ENCODE measurements at places on chromosomes 13 and 19.

DNA sequence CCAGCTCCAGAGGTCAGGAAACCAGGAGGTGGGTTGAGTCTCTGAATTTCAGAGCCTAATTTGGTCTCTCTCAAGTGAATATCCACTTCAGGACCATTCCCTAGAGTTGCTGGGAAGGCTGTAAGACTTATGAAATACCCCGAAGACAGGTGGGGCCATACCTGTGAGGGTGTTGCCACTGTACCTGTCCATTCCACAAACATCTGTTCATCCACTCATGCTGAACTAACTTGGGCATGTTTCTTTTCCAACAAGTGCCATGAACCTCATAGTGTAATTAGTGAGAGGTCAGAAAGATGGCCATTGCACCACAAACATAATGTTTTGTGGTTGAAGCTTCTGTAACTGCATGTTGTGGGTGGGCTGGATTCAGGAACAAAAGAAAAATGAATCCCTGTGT, 7.8 kb downstream of the ILF3 start:
- DNase-seq = no peak

- DNase-seq = no peak
Observed at GRCh38 chr13:73800011-73800410, 334.2 kb downstream of the KLF12 start.

DNA sequence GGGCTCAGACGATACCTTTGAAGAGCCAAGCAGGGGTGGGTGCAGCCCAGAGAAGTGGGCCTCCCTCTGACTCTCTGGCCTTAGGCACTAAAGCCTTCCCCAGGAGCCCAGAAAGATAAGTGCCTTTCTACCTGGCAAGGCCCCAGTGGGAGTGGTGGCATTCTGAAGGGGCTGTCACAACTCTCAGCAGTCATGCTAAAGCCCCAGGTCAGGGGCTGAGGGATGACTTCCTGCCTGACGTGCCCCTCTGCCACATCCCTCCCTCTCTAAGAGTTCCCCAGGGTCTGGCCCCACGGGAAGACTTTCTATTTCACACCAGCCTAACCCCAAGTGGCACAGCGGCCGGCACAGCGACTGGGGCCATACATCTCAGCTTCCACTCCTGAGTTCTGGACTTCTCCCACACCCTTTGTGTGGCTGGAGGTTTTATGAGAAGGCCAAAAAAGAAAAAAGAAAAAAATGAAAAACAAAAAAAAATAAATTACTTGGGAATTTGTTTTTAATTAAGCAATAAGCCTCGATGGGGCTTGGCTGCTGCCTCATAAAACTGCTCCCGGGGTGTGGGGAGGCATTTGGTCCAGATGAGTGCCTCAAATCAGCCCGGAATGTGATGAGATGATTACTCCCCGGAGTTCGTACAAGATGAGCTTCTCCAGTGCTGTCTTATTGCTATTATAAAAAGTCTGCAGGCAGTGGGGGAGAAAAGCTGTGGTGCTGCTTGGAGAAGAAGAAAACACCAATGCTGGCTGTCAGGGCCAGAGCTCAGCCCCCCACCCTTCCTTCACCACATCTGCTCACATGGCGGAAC, 28.5 kb upstream of the PLEKHF1 start:
- no peak for DNase-seq

DNA sequence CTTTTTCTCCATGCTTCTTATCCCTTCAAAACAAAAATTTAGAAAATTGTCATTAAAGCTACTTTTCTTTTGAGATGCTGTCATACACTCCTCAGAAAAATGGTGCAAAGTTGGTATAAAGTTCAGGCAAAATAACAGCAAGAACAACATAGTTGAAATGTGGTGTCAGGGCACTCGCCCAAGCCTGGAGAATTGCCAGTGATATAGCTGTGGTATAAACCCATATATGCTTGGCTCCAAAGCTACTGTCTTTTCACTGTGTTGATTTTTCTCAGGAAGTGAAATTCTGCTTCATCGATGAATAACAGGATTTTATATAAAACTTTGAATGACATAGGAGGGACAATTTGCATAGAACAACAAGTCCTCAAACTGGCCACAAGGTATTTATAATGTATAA, 2532.9 kb downstream of the PCDH9 start:
- no peak for DNase-seq

GRCh38 chr19:39413911-39414608, 1.6 kb downstream of the PLEKHG2 start:
- DNase-seq = no peak

- DNase-seq = no peak
Observed at GRCh38 chr13:26468265-26468801, 89.2 kb upstream of the WASF3 start.

GRCh38 chr13:79740991-79741390, 260.0 kb downstream of the NDFIP2 start:
- no peak for DNase-seq

- DNase-seq = no peak
Observed at GRCh38 chr13:102854675-102855074, 8.8 kb downstream of the ERCC5 start.

DNA sequence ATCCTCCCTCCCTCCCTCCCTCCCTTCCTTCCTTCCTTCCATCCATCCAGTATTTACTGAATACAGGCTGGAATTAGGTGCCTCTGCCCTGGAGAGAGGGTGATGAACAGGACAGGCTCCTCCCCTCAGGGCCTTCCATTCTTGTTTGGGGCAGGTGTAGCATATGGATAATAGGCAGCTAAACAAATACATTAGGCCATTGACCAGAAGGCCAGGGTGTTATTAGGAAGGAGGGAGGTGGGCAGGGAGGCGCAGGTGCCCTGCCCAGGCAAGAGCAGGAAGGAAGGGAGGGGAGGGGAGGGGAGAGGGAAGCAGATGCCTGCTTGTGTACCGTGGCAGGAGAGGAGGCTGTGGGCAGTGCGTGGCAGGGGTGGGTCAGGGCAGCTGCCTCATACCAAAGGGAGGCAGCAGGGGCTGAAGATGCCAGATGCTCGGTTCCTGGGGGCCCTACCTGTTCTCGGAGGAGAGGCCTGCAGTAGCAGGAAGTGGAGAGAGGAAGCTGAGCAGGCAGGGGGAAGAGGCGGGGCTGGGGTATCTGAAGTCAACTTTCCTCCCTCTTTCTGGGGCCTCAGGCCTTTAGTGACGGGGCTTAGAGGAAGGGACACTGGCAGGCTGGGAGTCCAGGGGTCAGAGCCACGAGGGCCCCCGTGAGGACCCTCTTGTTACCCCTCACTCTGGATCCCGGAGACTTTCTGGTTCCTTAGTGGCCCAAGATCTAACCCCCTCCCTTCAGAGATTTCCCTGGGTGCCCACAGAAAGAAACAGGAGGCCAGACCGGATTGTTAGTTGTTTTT, at the start of gene RINL:
Gene RINL (minus strand): TSS at position 495 of the 794 bp plus-strand sequence. CDS start 1,533 bp downstream, outside the sequence.
- no peak for DNase-seq

All from cortex of kidney (tissue), 1 donor.